ENCODE measurements at places on chromosomes 1 and 21.

DNA sequence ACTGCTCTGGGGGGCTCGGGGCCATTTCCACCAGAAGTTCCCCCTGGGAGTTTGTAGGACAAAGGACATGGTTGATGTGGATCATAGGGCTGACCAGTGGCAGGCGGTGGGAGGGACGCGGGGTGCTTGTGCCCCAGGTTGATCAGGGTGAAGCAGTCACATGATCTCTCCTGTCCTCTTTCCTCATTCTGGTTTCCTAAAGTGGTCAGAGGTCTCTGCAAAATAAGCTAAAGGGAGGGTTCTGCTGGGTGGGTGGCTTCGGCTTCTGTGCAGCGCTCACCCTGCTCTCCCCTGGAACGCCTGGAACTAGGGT is 9.2 kb downstream of the PDXK start:
- DNase-seq: no peak

GRCh38 chr1:65990161-65990560 is 197.5 kb downstream of the PDE4B start:
- no peak for DNase-seq

DNA sequence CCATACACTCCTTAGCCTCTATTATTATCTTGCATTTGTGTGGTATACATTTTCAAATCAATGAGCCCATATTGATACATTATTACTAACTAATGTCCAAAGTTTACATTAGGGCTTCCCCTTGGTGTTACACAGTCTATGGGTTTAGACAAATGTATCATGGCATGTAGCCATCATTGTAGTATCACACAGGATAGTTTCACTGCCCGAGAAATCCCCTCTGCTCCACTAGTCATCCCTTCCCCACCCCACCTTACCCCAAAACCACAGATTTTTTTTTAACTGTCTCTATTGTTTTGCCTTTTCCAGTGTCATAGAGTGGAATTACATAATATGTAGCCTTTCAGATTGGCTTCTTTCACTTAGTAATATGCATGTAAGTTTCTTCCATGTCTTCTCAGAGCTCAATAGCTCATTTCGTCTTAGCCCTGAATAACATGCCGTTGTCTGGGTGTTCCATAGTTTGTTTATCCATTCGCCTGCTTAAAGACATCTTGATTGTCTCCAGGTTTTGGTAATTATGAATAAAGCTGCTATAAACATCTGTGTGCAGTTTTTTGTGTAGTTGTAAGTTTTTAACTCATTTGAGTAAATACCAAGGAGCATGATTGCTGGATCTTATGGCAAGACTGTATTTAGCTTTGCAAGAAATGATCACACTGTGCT is 86.4 kb upstream of the LYST start:
- DNase-seq: no peak

- DNase-seq: no peak
These were observed 15.2 kb upstream of the PEX19 start for GRCh38 chr1:160300173-160300572.

GRCh38 chr1:22048351-22049192 is 3.9 kb upstream of the CDC42 start:
- DNase-seq: no peak

- no peak for DNase-seq
These were observed 27.6 kb downstream of the IL10RB start for GRCh38 chr21:33293811-33294216.

- no peak for DNase-seq
These were observed 141.2 kb downstream of the TM2D1 start for GRCh38 chr1:61583703-61584102.

DNA sequence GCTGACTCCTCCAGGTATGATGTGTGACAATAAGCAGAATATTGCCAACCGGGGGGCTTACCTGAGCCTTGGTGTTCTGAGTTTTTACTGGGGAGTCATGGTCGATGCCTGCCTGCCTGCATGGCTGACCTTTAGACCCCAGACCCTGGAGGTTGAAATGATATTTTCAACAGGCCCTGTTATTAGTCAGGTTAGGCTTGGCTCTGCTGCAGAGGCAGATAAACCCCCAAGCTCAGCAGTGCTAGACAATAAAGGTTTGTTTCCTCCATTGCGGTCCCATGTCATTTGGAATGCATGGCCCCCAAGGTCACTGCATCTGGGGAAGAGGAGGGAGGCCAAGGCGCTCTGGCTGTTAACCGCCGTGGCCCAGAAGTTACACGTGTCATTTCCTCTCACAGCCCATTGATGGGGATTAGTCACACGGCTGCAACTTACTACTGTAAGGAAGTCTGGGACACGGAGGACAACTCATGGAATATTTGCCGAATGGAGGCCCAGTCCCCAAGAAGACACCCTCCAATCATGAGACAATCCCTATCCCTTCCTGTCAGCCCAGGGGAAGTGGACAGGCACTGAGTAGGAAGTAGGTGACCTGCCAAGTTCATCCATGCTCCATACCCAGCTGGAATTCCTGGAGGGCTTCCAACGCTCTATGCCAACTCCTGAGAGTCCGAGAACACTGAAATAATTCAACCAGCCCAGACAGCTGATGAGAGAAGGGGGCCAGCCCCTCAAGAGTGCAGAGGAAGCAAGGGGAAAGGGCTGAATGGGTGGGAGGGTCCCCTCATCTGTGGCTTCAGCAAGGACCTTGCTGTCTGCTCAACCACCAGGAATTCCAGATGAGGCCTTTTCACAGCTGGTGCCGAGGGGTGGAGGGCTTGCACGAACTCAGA is 97.3 kb downstream of the TAS1R2 start:
- DNase-seq: no peak

DNA sequence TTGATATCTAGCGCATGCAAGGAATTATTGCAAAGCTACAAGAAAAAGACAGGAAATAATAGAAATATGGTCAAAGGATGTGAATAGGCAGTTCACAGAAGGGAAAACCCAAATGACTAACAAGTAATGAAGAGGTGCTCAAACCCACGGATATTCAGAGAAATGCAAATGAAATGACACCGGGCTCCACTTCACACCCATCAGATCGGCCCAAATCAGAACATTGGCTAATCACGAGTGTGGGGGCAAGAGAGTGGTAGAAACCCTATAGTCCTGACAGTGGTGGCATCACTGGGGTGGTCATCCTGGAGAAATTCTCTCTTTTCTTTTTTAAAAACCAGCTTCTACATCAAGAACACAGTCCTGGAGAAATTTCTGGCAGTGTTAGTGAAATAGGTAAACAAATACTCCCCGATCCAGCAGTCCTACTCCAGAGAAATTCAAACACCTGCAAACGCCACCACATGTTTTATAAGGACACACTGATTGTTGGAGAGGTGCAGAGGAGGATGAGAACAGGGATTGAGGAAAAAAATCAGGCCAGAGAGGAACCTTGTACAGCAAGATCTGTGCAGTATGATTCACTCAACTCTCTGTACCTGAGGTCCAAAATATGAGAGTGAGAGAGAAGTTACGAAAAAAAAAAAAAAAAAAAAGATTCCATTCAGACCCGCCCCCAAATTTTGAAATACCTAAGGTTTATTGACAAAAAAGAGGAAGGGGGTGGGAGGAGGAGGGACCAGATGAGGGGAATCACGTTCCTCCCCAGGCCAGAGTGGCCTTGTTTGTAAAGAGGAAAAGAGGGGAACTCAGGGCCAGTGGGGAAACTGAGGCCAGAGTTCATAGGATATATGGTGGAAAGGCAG is 9.2 kb upstream of the TNFRSF1B start:
- DNase-seq: no peak

DNA sequence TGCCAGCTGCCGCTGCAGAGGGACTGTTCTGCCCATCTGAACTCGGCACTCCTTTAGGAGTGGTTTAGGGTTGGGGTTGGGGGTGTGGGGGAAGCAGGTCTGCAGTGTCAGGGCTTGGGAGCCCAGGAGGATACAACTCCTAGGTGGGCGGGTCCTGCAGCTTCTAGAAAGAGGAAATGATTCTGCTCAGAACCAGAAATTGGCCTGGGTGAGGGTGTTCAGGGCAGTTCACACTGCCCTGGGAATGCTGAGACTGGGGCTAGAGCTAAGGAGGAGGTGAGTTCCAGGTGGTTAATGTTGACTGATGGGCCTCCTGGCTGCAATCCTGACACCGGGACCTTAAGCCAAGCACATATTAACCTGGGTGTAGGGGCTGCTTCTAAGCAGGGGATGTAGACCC is 4.8 kb upstream of the SLC26A9 start:
- no peak for DNase-seq

- DNase-seq: no peak
These were observed 416.1 kb downstream of the MRPL39 start for GRCh38 chr21:25191141-25191540.

All from activated CD8-positive, alpha-beta memory T cell treated with anti-CD3 and anti-CD28 coated beads for 4 hours (primary cell).